ENCODE measurements at places on chromosomes 13 and 19.

- no peak for DNase-seq
Measured at GRCh38 chr13:76724421-76724820, 161.8 kb downstream of the KCTD12 start.

- DNase-seq: no peak
Measured at GRCh38 chr13:110305001-110305400, 2.0 kb downstream of the COL4A1 start.

GRCh38 chr19:45817010-45817724, 2.1 kb upstream of the RSPH6A start:
- peak; percentile 90 for DNase-seq

DNA sequence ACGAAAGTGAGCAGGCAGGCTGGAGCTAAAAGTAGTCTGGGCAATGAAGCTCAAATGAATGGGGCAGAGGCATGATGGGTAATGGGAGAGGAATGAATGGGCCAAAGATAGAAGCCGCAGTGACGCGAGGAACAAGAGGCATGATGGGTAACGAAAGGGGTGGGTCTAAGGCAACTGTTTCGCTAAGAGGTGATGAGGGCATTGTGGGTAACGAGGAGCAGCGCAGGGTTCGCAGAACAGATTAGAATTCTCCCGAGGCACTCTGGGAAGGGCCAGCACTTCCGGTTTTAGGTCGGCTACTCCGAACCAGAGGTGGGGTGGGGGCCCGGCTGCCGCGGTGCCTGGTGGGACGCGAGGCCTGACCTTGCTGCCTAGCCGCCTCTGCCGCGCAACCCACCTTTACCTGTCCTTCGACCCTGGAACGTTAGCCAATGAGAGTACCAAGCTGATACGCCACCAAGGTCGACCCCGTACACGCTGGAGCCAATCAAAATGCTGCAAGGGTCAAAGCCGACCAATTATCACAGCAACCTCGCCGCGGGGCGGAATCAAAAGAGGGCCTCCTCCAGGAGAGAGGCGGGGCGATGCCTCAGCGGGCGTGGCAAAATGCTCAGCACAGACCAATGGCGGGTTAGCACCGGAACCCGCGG, 563 bp upstream of the TOMM40 start:
- DNase-seq: peak; percentile 100

GRCh38 chr13:73991884-73992283, 142.3 kb downstream of the KLF12 start:
- no peak for DNase-seq

DNA sequence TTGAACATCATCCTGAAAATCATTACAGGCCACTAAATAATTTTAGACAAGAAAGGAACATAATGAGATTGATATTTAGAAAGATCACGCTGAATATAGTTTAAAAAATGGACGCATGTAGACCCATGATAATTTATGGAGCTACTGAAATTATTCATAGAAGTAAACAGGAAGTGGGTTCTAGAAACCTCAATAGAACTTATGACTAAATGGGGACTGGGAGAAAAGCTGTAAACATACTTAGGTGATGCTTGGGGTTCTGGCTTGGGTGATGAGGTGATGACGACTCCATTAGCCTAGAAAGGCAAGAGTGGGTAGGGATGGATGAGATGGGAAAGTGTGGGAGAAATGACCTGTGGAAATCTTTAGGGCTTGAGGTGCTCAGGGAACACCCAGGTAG, 484.0 kb downstream of the MYO16 start:
- DNase-seq: no peak

DNA sequence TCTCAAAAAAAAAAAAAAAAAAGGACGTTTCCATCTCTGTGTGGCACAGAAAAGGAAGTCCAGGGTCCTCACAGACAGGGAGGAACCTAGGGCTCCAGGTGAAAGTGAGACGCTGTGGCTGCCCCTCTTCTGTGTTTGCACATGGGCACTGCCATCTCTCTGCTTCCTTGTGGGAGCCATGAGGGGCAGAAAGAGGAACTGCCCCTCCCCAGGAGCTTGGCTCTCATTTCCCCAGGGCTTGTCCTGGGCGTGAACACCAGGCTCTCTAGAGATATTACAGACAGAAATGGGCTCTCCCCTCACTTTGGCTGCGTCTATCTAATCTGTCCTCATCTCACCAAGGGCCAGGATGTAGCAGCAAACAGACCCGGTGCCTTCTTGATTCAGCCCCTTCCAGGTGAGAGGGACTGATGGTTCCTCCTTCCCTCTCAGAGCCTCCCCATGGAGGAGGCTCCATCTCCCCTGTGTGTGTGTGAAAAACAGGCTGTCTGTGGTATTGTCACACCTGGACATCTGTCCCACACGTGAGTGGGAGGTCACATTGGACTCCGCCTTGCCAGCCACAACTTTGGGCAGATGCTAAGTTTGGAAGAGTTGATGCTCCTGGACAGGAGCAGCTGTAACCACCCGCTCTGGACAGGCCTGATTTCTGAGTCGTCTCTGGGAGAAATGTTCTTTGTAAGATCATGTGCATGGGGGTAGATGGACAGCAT, 840 bp upstream of the LILRA4 start:
- no peak for DNase-seq

GRCh38 chr13:78476910-78477309, 126.4 kb downstream of the POU4F1 start:
- no peak for DNase-seq

DNA sequence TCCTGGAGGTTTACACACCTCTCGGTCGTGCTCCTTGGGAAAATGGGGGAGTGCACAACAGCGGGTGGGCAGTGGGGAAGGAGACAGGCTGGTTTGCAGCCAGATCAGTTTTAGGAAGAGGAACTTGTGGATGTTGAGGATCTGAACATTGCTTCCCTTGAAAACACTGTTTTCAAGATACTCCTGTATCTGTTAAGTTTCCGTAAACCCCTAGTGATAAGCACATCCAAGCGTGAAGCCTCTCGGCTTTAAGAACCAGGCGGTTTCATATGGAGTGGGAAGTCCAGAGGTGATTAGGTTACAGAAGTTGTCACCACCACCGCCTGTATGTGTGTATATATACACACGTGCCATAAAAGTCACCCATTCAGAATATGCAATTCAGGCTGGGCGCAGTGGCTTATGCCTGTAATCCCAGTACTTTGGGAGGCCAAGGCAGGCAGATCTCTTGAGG, 47.4 kb downstream of the SIPA1L3 start:
- DNase-seq: no peak

GRCh38 chr19:4510435-4511255, 7.6 kb downstream of the PLIN4 start:
- DNase-seq: no peak

DNA sequence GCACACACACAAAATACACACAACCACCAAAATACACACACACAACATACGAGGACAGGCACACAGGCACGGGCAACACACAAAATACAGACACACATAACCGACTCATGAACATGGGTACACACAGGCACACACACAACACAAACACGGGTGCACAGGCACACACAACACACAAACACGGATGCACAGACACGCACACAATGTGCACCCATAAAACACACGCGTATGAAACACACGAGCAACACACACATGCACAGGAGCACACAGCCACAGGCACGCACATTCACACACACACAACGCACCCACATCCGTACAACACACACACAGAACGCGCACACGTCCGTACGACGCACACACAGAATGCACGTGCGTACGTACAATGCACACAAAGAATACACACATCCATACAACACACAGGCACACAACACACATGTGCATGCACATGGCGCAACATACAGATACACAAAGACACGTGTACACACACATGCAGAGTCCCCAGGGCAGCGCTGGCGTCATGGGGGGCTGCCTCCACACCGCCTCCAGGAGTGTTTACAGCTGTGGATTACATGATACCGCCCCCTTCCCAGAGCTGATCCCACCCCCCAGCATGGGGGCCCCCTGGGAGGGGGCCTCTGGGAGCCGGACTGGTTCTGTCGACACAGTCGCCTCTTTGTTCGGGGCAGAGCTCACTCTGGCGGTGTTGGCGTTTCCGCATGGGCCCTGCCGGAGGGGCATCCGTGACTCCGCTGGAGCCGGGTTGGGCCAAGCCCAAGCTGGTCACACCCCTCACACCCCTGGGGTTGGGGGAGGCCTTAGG, 2.9 kb downstream of the SBNO2 start:
- DNase-seq: peak; percentile 33

- no peak for DNase-seq
Measured at GRCh38 chr19:5257155-5258045, 83.2 kb downstream of the PTPRS start.

GRCh38 chr13:98879127-98879520, 98.7 kb downstream of the DOCK9 start:
- DNase-seq: no peak

DNA sequence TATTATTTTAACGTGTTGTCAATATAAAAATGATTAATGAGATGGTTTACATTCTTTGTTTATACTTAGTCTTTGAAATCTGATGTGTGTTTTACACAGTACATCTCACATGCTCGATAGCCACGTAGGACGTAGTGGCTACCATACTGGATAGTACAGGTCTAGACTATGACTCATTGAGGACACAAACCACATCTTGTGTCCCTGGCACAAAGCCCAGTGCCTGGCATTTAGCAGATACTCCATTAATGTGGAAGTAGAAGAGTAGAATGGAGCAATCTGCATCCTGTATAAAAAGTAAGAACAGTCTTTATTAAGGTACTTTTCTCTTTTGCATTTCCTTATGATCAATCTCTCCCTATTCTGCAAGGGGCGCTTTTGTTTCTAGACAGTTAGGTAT, 49.0 kb upstream of the FRY start:
- DNase-seq: peak; percentile 92

GRCh38 chr19:5623397-5624017, 624 bp downstream of the SAFB start:
- DNase-seq: no peak

DNA sequence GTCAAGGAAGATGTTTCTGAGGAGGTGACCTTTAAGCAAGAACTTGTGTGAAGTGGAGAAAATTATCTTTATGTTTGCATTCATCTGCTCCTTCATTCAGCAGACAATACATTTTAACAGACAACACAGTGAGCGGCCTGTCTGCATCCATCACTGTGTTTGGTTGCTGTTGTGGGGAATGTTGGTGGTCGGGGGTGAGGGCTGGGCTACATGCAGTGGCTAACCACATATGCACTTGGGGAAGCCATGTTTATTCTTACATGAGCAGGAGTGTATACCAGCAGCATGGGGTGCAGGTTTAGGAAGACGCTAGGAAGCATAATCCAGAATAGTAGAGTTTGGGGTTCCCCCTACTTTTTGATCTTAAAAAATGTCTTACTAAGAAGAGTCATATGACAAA, 66.4 kb downstream of the DHRS12 start:
- DNase-seq: no peak

DNA sequence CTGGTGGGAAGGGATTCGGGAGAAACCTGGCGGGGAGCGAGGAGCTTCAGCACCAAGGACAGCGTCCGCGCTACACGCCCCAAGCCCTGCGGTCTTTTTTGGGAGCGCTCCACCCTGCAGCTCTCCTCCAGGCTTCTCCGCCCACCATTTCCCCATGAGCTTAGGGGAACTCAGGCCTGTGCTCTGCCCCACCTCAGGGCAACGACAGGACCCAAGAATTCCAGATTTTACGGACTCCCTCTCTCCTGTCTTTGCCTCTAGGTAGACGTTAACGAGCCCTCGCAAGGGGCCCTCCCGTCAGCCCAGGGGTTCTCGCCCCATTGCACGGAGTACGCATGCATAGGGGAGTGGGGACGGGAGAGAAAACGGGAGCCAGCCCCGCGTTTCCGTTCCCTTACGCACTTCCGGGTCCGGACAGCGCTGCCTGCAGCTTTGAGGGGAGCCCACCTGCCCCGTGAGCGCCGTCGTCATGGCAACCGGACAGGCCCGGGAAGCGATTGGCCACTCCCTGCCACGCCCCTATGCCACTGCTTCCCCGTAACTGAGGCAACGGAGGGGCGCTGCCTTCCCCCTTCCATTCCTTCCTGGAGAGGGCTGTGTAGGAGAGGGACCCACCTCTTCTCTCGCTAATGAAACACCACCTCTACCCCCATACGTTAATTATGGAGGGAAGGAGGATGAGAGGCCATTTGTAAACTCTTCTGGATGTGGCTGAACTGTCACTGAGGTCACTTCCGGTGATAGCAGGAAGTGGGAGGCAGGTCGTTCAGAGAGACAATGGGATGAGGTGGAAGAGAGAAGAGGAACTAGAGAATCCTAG, 20.8 kb downstream of the NOVA2 start:
- DNase-seq: peak; percentile 68

DNA sequence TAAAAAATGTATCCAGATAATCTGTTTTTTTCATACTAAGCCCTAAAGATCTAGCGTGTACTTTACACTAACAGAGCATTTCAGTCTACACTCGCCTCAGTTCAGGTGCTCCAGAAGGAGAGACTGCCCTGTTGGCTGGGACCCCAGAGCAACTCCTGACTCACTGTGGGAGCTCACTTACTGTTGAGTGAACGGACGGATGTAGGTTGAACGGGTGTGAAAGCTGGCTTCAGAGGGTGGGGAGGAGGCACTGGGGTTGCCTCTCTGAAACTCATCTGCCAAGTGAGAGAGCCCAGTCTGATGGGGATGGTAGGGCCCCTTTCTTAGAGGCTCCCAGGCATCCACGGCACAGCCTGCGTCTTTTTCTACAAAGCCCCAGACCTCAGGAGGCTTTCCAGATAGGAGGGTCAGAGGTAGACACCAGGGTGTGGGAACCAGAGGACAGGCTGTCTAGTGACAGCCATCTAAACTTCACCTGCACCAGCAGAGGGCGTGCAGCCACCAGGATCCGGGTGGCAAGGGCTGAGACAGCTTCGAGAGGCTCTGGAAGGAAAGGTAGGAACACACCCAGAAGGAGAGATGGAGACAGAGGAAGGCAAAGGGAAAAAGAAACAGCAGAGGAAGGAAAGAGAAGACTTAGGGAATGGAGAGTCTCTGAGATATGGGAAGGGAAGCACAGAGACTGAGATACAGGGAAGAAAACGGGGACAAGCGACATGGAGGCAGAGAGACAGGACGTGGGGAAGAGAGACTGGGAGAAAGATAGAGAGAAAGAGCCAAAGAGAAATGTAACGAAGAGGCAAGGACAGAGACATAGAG, 3.7 kb downstream of the KASH5 start:
- DNase-seq: peak; percentile 83

DNA sequence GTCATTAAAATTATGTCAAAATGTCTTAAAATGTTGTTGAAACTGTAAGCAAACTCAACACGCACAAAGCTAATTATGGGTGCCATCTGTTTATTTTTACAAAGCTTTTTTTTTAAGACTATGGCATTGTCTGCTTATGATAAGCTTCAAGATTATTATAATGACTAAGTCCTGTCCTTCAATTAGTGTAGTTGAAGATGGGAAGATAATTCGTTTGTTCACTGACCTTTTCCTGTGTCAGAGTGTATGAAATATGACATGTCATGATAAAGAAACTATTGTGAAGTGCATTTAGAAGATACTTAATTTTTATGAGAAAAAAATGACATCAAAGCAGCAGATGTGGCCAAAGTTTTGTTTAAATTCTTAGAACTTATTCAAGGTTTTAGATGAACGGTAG, 211.3 kb downstream of the PCCA start:
- no peak for DNase-seq

- DNase-seq: no peak
Measured at GRCh38 chr13:80462037-80462436, 121.1 kb upstream of the SPRY2 start.

DNA sequence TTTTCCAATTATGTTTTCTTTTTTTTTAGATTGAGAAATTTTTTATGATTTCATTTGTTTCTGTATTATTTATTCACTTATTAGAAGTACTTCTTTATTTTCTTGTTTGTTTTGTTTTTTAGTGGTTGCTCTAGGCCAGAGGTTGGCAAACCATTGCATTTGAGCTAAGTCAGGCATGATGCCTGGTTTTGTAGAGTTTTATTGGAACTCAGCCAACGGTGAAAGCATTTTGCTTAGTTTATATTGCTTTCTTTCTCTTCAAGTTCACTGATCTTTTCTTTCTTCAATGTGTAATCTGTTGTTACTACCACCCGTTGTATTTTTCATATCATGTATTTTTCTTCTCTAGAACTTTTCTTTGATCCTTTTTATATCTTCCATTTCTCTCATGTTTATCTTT, 19.7 kb downstream of the ZNF567 start:
- DNase-seq: no peak

Measured in epithelial cell of esophagus (primary cell).